Memory B cell (primary cell): ENCODE measurements at places on chromosomes 11 and 22.

DNA sequence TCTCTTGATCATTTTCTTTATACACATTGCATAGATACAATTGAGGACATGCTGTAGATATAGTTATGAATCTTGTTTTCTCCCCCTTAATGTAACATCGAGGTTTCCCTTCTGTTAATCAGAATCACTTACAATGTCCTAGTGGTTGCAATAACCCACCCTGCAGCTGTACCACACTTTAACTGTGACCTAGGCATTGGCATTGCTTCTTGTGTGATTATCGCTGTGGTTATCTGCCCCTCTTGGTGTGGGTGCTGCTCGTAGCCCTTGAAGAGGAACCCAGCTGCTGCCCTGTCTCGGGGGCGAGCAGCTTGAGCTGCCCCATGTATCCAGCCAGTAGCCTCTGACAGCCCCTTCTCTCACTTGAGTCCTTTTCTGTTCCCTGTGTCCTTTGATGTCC is 1.5 kb downstream of the DGAT2 start:
- DNase-seq, result no peak

- no peak for DNase-seq
Measured at GRCh38 chr11:113540416-113541330, 65.5 kb upstream of the DRD2 start.

DNA sequence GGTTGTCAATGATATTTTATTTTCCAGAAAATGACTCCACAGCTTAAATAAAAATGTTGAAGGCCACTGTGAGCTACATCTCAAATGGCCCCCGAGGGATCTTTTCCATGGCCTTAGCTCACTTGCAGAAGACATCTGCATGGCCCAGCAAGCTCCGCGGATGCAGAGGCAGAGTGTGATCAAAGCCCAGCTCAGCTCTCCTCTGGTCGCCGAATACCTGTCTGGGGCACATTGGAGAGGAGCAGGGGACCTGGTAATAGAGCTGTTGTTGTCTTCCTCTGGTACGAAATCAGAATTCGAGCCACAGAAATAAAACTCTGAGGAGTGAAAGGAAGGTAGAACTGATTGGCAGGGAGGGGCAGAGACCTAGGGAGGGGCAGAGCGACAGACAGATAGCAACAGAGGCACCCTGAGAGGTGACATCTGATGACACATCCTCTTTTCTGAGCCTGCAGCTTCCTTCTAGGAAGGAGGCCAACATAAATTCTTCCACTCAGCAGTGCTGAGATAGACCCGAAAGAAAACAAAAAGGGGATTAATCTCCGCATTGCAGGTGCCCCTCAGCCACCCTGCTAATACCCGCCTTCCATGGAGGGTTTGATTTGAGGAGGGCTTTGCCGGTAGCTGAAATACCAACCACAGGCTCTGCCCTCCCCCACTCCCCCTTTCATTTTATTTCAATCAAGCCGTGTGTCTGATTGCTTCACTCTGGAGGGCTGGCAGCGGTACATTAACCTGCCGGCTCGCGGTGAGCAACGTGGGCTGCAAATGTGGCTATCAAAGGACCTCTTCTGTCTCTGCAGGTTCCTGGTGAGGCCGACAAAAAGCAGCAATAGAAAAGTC is 759.4 kb downstream of the OPCML start:
- no peak for DNase-seq

DNA sequence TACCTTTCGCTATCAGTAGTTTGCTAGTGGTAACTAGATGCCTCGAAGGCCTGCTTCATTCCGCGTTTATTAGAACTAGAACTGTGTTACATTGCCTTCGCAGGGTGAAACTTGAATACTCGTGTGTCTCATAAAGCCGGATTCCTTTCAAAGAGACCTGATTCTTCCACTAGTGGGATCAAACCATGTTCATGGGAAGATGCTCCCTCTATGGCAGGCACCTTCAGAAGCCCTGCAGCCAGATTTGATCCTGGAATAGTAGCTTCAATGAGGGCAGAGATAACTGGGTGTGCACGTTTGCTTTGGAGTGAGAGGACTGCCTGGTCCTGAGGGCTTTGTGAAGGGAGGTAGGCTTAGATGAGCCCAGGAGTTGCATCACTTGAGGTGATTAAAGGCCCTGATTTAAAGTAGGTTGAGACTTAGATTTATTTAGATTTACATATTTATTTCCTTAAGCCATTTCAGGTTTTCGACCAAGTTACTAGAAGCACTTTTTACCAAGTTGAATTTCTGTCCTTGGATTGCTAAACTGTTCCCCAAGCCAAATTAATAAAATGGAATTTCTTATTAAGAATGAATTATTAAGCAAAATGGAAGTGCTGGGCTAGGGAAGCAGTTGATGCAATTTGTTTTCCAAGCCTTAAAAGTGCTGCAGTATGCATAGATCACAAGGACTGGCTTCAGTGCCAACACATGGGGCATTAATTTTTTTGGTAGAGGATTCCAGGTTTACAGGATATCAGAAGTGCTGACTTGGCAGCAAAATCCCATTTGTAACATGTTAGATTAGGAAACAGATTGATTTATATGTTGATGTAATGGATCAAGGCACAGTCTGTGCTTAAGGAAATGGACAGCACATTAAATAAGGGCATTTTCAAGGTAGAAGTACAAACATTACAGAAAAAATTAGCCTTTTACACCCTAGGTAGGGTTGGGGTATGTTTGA is 32.9 kb downstream of the APLP2 start:
- DNase-seq, result no peak

DNA sequence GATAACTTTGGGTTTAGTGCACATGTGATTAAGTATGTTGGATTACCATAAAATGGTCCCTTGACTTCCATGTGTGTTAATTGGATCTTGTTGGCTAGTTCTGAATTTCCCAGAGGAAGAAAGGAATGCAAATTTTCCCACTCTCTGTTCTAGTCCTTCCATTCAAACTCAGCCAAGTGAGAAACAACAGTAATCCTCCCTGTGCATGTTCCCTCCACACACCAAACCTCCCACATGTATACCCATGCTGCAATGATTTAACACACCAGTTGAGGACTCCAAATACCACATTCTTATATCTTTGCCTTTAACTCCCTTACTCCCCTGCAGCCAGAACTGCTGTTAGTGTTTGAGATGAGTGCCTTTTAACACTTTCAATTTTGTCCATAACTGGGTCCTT is 1158.9 kb downstream of the DLG2 start:
- DNase-seq, result no peak

DNA sequence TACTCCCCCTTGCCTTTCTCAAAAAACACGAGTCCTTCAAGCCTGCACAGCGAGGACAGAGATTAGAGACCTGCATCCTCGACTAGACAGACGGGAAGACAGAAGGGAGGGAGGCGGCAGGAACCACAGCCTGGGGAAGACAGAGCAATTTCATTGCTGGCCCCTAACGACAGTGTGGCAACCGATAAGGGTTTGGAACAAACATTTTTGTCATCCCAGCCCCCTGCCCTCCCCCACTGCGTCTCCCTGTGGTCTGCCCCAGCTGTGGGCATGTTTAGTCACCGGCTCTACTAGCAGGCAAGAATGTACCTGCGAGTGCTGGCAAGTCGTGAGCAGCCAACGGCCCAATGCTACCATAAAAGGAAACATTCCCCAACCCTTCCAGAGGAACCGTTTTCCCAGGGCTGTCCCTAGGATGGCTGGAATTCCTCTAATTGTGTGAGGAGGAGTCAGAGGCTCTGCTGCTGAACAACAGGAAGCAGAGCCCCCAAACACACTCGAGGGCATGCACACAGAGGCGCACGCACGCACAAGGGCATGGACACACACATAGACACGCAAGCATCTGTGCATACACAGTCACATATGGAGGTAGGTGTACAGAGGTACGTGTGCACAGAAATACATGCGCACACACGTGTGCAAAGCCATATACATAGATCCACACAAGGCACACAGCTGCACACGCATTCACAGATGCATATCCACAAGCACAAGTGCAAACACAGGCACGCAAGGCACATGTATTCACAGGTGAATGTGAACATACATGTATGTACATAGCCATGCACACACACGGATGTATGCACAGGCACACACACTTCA is 58.3 kb downstream of the MYH9 start:
- DNase-seq, result no peak

GRCh38 chr11:2366733-2367132 is 10.4 kb upstream of the CD81 start:
- no peak for DNase-seq

DNA sequence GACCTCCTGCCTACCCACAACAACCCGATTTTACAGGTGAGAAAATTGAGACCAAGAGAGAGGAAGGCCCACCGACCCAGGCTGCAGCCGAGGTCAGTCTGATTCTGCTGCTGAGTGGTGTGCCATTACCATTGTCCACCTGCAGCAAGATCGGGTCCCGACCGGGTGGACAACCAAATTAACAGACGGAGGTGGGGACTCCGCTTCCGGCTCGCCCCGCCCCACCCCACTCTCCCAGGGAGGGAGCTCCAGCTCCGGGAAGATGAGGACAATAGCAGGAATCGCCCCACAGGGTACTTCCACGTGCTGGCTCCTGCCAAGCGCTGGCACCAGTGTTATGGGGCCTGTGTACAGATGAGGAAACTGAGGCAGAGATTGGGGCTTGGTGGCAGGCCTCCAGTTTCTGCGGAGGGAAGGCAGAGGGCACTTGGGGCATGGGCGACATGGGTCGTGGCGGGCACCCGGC is 425 bp upstream of the KDELR3 start:
- no peak for DNase-seq

- DNase-seq, result no peak
Measured at GRCh38 chr11:3920148-3920852, 64.8 kb downstream of the STIM1 start.
